ENCODE measurements at places on chromosomes 5 and 9.

GRCh38 chr9:98708103-98708932, 417 bp downstream of the GABBR2 start:
- no peak for DNase-seq

DNA sequence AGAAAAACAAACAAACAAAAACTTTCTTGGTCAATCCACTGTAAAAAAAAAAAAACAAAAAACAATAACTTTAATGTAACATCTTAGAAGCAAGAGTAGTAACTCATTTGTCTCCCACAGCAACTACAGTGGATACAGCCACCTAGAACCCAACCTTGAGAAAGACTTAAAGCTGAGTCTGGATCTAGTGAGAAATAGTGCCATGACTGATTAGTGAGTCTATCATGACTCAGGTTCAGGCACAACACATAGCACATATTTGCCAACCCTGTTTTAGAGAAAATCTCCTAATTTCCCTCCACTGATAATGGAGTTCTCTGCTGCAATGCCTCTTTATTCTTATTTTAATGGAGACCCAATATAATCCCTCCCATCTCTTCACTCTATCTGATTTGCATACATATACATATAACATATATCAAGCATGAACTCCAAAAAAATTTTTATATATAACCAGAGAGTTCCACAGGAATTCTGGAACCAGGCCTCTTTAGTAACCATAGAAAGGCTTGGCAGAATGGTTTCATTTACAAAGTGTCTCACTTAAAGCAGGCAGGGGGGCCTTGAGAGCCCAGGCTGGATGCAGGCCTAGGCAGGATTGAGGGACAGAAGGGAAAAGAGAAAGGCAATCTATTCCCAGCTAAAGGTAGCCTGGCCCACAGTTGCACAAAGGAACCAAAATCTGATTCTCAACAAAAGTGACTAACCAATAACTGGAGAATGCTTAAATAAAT, 11.9 kb upstream of the NR4A3 start:
- DNase-seq: no peak

DNA sequence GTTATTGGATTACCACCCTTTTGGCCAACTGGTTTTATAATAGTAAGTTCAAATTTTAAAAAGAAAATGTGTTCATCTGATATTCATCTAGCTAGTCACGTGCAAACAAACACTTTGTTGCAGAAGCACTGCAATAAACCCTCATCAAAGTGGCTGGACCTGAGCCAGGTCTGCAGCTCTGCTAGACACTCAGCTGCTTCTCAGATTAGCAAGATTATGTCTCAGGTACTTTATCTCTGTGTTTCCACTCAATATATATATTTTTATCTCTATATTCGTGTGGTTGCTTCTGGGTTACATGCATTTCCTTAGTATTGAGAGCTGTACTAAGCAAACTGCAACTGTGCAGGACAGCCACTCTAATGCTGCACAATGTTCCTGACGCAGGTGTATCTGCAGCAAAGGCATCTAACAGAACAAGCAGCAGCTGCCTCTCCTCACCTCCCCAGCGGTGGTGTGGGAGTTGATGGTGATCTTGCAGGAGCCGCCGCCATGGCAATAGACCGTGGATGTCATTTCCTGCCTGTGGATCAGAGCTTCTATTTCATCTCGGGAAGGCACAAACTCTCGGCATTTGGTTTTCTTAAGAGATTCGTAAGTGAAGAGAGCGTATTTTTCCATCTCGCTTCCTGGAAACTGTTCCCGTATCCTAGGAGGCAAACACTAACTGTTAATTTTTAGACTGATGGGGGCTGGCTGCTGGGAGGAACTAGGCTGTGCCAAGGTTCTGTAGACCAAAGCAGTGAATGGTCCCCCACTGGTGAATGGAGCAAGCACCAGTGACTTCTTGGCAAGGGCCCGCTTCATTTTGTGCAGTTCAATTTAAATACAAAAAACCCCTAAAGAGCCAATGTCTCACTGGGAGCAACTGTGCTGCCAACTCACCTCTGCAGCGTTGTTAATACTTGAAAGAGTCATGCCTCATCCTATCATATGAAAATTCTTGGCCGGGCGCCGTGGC, 56.7 kb upstream of the RETREG1 start:
- no peak for DNase-seq

DNA sequence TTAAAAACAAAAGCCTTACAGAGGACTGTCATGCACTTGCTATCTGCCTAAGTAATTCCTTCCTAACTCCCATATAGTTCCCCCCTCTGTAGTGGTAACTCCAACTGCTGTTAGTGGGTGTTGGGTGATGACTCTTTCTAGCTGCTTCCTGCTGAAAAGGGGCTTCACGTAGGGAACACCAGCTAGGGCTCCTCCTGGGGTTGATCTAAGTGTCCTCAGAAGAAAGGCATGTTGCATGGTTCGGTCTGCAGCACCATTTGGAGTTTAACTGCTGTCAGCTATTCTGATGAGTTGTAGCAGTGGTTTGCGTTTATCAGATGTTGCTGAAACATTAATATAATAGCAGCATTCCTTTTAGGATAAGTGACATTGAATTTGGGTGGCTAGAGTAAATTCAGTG, 281.9 kb upstream of the TUSC1 start:
- no peak for DNase-seq

DNA sequence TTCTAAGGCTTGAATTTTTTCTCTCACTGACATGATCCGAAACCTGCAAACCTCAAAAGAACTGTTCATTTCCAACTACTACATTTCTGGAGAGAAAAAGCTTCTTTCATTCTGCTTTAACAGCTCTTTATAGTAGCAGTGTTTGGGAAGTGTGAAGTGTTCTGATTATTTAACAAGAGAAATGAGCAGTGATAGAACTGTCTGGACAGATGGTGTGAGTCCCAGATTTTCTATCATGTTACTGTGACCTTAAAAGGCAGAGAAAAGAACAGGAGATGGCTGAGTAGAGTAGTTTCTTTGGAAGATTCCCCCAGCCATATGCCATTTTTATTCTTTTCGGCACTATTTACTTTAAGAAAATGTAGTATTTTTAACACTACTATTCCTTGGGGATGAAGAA, 41.3 kb upstream of the TAL2 start:
- DNase-seq: no peak

GRCh38 chr9:68949271-68950000, 64.5 kb downstream of the PRKACG start:
- DNase-seq: no peak

GRCh38 chr9:119418721-119419120, 49.5 kb upstream of the BRINP1 start:
- no peak for DNase-seq

DNA sequence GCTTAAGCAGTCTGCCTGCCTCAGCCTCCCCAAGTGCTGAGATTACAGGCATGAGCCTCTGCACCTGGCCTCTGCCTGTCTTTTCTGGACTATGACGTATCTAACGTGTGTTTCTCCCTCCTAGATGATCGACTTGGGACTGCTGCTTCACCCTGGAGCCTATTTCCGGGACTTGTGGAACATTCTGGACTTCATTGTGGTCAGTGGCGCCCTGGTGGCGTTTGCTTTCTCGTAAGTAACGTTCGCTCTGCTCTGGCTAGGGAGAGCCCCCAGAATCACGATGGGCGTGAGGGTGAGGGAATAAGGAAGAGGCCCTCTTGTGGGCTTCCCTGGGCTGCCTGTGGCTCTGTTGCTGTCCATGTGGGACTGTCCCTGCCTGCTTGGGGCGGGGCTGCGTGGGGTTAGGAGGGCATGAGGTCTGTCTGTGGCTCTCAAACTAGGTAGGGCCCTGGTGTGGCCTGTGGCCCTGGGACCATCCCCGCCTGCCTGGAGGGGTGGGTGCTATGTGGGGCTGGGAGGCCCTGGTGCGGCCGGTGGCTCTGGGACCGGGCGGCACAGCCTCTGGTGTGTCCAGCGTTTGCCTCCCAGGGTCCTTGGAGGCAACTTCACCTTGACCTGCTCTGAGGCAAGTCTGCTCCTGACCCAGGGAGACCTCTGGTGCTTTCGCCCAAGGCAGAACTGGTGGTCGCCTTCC, 171.7 kb downstream of the CACNA1B start:
- DNase-seq: no peak

DNA sequence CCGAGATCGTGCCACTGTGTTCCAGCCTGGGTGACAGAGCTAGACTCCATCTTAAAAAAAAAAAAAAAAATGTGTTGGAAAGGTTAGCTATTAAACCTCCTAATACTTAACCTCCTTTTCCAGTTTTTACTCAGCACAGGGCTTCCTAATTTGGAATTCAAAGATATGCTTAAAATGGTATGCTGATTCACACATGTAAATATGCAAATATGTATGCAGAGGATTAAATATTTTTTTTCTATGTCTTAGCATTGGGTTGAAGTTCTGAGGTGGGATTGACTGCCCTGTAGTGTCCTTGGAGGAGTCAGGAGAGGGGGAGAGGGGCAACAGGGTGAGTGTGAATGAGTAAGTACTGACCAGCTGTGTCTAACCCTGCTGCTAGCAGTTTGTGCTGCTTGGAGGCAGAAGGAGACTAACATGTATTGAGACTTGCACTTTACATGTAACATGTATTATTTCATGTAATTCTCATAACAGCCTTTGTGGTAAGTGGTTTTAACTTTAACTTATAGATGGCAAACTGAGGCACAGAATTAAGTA, 63.2 kb downstream of the SLC44A1 start:
- DNase-seq: no peak

DNA sequence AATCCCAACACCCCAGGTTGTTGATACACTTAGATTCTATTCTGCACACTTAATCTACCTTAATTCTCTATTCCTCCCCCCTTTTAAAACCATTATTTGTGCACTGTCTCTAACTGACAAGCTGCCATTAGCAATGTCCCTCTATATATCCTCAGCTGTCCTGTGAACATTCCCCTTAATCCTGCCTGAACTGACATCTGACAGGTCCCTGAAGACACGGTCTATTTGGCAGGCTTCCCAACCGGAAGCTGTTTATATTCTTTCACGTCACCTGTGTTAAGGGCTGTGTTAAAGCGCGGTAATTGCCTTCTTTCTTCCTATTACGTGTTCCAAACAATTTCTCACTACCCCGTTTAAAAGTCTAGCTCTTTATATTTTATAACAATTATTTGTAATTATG, 277.3 kb downstream of the CDH9 start:
- no peak for DNase-seq

- DNase-seq: no peak
These were observed 359.0 kb downstream of the OSTF1 start for GRCh38 chr9:75447281-75447680.

GRCh38 chr9:31519011-31519410, 865.4 kb upstream of the ACO1 start:
- DNase-seq: no peak

- no peak for DNase-seq
These were observed 110.1 kb upstream of the MAP3K1 start for GRCh38 chr5:56705217-56705616.

DNA sequence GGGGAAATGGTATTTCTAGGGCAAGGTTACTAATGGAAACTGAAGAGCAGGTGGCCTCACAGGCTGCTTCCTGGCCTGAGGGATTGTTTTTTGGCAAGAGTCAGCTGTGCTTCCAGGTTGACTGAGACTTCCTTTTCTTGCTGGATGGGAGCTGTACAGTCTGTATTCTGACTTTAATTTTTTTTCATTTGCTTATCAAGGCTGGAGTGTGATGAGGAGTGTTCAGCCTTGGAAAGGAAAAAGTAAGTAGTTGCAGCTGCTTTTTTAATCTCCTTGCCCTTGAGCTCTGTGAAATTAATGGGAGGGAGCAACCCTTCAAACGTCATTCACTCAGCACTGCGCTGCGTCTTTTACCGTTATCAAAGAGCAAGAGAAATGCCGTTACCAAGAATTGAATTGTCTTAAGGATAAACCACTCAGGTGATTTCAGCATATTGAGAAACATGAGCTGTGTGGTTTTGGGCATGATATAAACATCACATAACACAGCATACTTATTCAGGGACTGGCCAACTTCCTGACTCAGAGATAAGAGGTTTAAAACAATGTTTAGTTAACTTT, 47.6 kb downstream of the AQP7 start:
- DNase-seq: no peak

DNA sequence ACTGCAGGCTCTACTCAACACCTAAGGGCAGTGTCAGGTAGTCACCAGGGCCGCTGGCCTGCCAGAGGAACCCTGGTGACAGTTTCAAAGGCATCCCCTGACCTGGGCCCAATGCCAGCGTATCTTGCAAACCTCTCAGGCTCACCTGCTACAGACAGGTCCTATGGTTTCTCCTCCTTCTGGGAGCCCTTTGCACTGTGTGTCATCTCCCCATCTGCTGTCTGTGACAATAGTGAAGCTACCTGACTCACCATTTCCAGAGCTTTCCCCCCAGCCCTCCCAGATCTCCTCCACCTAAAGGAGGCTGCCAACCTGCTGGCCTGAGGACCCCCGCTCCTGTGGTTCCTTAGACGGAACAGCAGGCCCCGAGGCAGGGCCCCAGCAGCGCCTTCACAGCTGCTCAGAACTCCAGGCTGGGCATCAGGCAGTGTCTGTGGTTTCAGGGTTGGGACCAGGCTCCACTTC, 203.1 kb downstream of the FSTL4 start:
- no peak for DNase-seq

GRCh38 chr5:5105531-5105930, 34.6 kb upstream of the ADAMTS16 start:
- DNase-seq: no peak

GRCh38 chr9:94511134-94511954, 43.5 kb upstream of the PCAT7 start:
- DNase-seq: no peak

DNA sequence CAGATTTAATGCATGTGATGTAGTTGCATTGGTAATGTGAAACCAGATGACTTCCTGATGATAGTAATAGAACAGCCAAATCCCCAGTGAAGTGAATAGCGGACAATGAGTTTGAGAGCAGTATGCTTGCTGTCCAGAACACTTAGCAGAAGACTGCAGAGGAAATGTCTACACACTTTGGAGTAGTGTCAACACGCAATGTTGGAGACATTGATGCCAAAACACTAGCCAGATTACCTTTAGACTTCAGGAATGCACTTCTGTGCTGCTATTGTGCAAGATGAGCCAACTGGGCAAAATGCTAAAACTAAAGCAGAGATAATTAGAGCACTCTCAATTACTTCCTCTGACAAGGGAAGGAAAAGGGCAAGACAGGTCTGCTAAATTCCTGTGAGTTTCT, 176.7 kb downstream of the PRDM9 start:
- DNase-seq: no peak

DNA sequence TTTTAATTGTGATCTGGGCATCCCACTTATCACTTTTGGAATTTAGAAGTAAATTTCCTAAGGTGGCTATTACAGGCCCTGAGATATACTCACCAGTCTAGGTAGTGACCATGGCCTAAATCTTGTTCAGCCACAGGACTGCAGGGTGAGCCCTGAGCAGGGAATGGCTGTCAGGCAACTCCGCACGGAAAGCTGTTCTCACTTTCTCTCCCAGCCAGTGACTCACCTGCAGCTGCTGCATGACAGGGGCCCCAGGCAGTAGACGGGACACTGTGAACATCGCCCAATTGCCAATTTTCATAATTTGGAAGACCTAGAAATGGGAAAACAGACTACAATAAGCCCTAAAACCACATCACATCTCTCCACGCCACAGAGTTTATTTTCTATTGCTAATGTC, 69.6 kb upstream of the TAF1L start:
- DNase-seq: no peak

DNA sequence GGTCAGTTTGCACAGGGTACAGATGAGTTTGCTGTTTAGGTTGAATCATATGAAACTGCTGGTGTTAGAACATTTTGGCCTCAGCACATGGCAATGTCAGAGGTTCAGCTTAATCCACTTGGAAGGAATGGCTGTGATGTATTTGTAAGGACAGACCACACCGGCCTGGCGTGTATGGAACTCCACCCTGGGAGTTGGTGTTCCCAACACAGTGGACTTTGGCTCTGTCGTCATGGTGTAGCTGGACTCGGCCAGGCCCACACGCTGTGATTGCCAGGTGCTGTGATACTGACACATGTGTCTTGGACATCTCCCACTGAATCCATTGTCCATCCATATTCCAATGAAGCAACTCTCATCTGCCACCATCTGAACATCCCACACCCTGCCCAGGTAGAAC, 90.3 kb downstream of the ZNF618 start:
- peak; percentile 45 for DNase-seq

Measured in Caco-2 (cell line).